ENCODE measurements at places on chromosomes 5 and 9.

GRCh38 chr9:121720311-121721057 is 69.0 kb downstream of the DAB2IP start:
- DNase-seq, result no peak

- no peak for DNase-seq
Measured at GRCh38 chr5:104345222-104346016, 782.8 kb upstream of the NUDT12 start.

- DNase-seq, result peak; percentile 72
Measured at GRCh38 chr9:76321195-76321828, 72.9 kb downstream of the RFK start.

DNA sequence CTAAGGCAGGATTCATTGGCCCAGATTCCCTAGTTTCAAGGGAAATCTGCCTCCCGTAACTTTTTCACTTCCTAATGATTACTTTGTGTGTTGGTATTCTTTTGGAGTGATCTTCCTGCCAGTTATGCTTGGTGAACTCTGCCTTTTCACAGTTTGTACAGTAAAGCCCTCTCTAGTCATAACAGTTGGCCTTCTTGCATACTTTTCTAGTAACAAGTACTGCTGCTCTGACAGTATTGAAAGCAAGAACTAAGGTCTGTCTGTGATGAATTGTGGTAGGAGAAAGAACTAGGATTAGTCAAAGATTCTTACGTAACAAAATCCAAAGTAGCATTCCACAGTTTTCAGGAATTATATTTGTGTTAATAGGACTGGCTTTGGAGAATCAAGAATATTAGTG is 1457.2 kb upstream of the WWC1 start:
- DNase-seq, result no peak

- no peak for DNase-seq
Measured at GRCh38 chr9:13181652-13182051, 97.8 kb downstream of the MPDZ start.

Measured in amniotic stem cell (primary cell).